ENCODE measurements at places on chromosomes 7 and 10.

GRCh38 chr7:36545291-36545690 lies 155.6 kb downstream of the ANLN start:
- DNase-seq: no peak

GRCh38 chr10:44415121-44415520 lies 30.2 kb upstream of the CXCL12 start:
- DNase-seq: no peak

- DNase-seq: no peak
Observed at GRCh38 chr10:31515819-31516402, 196.9 kb downstream of the ZEB1 start.

GRCh38 chr7:48090095-48090805 lies 1.2 kb downstream of the UPP1 start:
- no peak for DNase-seq

GRCh38 chr7:127886248-127886647 lies 145.0 kb downstream of the LRRC4 start:
- no peak for DNase-seq

- no peak for DNase-seq
Observed at GRCh38 chr10:87927091-87927490, 63.7 kb downstream of the PTEN start.

DNA sequence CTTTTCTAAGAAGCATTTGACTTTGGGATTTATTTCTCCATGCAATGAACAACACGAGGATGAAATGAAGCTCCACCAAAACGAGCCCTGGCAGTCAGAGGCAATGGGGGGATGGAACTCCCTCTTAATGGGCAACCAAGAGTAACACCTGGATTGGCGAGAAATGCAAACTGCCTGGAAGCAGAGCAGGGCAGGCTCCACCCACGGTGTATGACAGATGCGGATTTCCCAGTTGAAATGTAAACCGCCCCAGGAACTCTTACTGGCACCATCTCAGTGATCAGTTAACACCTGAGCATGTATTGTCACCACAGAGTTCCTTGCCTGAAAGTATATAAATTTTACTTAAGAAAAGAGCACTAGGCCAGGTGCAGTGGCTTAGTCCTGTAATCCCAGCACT lies 47.3 kb upstream of the AUTS2 start:
- DNase-seq: no peak

DNA sequence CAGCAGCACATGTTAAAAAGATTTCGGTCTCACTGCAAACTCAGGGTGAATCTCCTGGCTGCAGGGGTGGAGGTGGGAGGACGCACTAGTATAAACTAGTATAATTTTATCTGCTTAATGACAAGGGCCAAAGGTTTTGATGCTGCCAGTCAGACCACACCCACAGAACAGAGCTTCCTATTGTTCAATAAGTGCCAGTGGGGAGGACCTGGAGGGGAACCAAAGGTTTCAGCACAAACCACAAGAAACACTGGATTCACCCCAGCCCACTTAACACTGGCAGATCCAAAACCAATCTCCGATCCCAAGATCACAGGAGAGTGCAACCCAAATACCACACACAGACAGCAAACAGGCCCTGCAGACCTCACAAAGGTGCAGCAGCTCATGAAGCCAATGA lies 6.6 kb downstream of the VOPP1 start:
- no peak for DNase-seq

- DNase-seq: no peak
Observed at GRCh38 chr10:132880128-132880981, 62.0 kb downstream of the CFAP46 start.

- DNase-seq: no peak
Observed at GRCh38 chr10:411603-412002, 276.3 kb downstream of the ZMYND11 start.

DNA sequence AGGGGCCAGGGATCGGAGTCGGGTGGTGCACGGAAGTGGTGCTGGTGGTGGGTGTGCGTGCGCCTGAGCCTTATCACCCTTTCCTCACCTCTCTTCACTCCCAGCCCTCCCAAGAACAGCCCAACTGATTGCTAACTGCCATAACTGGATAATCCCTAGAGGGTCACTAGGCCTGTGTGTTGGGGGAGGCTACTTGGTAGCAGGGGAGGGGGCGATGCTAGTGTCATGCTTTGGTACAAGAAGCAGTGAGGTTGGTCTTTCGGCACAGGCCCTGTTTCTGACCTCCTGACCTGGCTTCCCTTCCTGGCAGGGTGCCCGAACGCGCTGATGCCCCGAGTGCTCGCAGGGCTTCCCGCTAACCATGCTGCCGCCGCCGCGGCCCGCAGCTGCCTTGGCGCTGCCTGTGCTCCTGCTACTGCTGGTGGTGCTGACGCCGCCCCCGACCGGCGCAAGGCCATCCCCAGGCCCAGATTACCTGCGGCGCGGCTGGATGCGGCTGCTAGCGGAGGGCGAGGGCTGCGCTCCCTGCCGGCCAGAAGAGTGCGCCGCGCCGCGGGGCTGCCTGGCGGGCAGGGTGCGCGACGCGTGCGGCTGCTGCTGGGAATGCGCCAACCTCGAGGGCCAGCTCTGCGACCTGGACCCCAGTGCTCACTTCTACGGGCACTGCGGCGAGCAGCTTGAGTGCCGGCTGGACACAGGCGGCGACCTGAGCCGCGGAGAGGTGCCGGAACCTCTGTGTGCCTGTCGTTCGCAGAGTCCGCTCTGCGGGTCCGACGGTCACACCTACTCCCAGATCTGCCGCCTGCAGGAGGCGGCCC lies 652 bp downstream of the KAZALD1 start:
- DNase-seq: peak; percentile 56

GRCh38 chr10:43411536-43411935 lies 2.5 kb upstream of the HNRNPF start:
- DNase-seq: no peak

- DNase-seq: no peak
Observed at GRCh38 chr10:117418121-117418520, 42.9 kb upstream of the PDZD8 start.

GRCh38 chr7:48875045-48875916 lies 49.1 kb upstream of the CDC14C start:
- no peak for DNase-seq

GRCh38 chr10:77959384-77959783 lies 32.8 kb upstream of the DLG5 start:
- DNase-seq: no peak

GRCh38 chr7:88540012-88540411 lies 219.5 kb upstream of the ZNF804B start:
- no peak for DNase-seq

DNA sequence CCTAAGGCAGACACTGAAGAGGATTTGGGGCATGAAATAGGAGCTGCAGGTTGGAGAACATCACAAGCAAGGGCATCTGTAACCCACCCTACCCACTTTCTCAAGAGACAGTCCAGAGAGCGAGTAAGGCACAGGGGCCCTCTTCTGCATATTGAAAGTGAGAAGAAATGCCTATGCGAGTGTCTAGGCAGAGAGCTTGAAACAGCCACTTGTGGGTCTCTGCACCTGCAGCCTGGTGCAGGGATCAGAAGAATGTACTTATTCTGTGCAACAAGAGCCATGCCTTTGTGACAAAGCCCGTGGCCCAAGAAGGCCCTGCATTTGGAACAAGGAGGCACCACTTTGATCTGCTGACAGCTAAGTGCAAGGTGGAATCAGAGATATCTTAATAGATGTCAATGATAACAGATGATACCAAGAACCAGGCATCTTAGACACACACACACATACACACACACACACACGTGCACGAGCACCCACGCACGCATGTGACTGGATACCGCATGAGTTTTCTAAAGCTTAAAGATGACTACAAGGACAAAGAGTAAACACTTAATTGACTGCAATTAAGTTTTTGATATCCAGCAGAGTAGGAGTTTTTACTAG lies 89.3 kb downstream of the NPSR1 start:
- no peak for DNase-seq

DNA sequence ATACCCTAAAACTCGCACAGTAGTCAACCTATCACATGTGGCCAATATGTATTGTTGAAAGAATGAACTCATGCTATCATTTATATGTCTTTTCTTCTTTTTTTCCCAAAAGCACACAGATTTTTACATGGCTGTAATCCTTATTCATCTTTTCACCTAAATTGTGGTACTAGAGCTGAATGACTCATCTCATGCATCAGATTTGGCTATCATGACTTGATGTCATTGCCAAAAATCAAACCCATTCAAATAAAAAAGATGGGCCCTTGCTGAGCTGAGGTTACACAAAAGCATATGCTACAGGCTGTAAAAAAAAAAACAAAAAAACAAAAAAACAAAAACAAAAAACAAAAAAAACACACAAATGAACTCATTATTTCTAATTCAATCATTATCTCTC lies 3.3 kb upstream of the LMOD2 start:
- no peak for DNase-seq

GRCh38 chr10:129852829-129853561 lies 111.1 kb downstream of the EBF3 start:
- DNase-seq: no peak

GRCh38 chr10:77290528-77291155 lies 347.0 kb downstream of the KCNMA1 start:
- no peak for DNase-seq

- no peak for DNase-seq
Observed at GRCh38 chr7:122136639-122137245, 7.3 kb downstream of the AASS start.

GRCh38 chr10:102458656-102459055 lies 7.3 kb upstream of the C10orf95 start:
- no peak for DNase-seq

DNA sequence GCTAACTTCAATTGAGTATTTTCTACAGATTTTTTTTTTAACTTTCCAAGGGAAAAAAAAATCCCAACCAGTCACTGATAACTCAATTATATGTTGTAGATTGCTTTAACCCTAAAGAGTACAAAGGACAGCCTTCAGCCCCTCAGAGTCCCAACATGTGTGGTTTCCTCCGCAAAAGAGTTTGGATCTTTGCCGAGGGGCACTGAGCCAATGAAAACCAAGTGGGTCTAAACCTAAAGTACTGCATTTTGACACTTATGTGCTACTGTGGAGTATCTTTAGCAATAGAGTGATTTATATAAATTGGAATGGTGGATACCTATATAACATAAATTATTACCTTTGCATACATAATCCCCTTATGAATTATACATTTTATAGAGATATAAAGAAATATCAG lies 91.5 kb downstream of the SEMA3D start:
- no peak for DNase-seq

DNA sequence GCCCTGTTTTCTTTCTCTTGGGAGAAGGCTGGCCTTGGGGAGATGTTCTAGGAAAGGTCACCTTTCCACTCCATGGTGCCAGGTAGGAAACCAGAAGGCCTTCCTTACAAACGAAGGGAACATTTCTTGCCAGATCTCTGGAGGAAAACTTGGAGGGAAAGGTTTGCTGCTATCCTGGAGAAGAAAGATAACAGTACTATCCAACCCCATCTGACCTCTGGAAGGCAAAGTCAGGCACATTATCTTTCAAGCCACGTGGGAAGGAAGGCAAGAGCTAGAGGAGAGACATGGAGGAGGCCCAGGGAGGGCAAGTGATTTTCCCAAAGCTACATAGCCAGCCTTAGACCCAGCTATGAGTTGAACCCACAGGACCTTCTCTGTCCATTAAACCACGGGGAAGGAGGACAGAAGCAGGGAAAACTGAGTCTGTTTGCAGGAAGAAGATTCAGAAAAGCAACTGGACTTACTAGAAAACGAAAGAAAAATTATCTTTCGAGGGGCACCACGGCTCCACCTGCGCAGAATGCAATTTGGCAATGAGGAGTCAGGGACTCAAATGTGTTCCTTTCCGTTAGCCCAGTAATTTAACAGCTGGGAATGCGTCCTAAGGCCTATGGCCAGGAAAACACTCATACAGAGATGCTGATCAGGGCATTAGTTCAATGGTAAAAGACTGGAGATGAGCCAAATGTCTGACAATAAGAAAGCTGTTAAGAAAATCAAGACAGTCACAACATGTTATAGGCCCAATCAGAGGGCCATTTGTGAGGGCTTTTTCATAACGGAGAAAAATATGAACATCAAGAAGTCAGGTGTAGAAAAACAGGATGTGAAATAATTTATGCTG lies 32.0 kb upstream of the PSAP start:
- DNase-seq: no peak

GRCh38 chr7:1986366-1987083 lies 246.2 kb downstream of the MAD1L1 start:
- DNase-seq: peak; percentile 72

- no peak for DNase-seq
Observed at GRCh38 chr10:88089498-88089897, 226.1 kb downstream of the PTEN start.

DNA sequence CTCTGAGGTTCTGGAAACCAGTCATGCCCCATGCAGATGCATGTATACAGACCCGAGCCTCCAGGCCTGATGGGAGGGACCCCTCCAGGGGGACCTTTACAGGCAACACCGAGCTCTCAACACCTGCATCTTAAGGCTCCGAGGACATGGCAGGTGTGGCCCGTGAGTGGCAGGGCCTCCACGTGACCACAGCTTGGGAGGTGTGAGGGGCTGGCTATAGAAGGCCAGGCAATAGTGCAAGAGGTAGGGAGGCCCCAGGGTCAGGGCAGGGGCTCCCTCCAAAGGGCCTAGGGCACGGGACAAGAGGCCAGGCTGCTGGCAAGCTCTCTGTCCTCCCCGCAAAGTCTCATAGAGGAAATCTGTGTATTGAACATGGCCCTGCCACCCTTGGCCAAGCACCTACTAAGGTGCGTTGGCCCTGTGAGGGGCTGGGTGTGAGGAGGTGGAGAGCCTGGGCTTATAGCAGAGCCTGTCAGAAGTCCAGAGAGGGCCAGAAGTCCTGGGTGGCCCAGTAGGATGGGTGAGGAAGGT lies 134.2 kb downstream of the PTPN20 start:
- DNase-seq: no peak

DNA sequence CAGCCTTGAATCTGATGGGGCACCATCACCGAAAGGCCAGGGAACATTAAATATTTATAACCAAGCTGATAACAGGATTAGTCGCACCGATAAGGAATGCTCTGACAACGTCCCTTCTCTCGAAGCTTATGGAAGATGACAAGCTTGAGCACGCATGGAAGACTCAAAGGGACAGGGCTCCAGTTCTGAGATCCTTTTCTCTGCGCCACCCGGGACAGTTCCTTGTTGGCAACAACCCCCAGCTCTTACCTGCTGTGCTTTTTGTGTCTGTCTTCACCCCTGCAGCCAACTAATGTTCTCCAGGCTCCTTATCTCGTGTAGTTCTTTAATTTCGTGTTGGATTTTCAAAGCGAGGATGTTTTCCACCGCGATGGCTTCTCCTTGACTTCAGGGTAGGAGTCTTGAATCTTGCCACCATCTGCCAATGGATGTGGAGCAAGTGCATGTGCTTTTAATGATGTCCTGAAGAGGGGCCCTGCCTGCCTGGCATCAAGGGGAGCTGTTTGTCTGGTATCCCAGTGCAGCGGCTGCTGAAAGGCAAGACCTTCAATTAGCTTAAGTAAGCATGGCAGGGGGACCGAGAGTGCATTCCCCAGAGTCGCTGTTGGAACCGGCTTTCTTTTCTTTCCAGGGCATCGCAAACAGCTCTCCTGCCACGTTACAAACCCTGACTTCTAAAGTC lies 354 bp upstream of the FERD3L start:
- DNase-seq: no peak

Data from CD4-positive, alpha-beta T cell treated with Interleukin-21 for 1 hour (primary cell).